ENCODE measurements at places on chromosomes 6 and 20.

- DNase-seq: no peak
These were observed 161.4 kb downstream of the TBXT start for GRCh38 chr6:166005944-166006899.

GRCh38 chr6:33857932-33858475, 54.2 kb upstream of the MLN start:
- no peak for DNase-seq

DNA sequence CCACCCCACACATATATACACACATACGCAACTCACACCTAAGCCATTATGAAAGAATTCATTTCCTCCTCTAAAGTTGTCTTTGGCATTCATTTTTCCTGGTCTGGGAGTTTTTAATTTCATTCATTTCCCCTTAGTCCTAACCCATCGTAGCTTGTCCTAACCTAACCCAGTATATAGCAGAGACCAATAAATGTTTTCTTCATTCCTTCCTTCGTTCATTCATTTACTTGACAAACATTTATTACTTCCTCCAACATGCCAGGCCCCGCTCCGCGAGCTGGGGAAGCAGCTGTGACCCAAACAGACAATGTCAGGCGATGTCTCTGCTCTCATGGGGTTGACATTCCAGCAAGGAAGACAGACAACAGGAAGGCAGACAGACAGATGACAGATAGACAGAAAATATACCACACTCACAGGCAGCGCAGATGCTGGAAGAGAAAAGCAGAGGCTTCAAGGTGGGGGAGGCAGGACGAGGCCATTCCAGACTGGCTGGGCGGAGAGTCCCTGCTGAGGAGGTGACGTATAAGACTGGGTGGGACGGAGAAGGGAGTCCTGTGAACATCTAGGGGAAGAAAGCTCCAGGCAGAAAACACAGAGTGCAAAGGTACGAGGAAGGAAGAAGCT, 33.7 kb upstream of the SIRPA start:
- DNase-seq: no peak

DNA sequence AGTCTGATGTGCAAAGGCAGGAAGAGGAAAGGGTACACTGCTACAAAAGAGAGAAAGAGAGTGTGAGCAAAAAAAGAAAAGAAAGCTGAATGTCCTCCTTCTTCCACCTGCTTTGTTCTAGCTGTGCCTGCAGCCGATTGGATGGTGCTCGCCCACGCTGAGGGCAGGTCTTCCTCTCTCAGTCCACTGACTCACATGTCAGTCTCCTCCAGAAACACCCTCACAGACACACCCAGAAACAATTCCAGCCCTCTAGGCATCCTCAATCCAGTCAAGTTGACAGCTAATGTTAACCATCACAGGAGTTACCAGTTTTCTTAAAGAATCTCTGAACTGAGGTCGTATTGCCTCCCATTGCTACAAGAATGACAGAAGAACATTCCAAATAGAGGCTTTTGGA, 411.9 kb upstream of the SASH1 start:
- no peak for DNase-seq

DNA sequence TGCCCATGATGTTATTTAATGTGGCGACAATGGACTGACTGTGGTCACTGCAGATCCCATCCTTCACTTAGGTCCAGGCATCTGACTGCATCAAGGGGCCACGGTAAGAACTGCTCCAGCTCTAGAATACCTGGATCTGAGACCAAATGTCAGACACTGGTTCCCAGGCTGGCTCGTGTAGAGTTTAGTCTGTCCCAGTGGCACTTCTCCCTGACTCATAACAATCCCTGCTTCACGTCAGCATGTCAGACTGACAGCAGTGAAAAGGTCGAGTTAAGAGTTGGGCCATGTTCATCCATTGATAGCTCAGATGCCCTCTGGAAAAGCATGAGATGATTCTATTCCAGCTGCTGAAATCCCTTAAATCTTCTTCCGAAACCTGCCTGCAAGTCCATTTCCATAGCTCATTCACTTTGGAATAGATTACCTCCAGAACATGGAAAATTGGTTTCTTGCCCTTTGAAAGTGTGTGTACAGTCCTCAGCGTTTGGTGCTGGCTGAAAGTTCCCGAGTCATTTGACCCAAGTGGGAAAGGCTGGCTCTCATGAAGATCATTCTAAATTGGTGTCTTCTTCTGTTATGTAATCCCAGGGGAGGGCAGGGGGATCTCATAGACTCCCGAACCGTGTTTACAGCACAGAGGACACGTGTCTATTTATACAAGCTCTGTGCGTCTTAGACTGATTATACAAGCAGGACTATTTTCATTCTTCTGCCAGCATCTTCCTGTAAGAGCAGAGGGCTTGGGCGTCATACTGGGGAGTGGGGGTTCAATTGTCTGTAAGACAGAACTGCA, 160.8 kb downstream of the ZDHHC14 start:
- DNase-seq: no peak

- no peak for DNase-seq
These were observed 295.9 kb upstream of the FERMT1 start for GRCh38 chr20:6418732-6419131.

DNA sequence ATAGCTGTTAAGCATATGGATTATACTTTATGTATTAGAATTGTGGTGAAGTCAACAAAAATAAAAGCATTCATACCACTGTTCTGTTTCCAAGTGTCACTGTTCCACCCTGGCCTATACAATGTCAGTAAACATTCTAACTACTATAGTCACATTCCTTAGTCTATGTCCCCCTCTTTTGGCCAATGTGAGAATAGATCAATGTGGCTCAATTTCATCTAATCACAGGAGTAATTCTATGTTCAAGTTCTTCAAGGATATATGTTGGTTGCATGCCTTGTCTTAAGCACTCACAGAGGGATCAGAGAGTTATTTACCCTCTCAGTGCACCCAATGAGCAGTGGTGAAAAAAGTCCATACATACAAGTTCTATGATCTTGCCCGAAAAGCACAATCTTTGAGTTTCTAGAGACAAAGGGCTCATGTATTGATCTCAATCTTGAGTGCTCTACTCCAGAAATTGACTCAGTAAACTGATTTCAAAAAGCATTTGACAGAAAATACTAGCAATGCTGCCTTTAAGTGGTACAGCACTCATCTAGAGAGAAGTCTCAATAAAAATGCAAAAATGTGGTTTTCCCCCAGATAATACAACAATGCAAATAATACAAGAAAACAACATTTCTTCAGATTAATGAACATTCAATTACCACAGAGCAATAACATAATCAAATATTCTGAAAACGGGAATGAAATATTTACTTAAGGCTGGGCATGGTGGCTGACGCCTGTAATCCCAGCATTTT, 16.5 kb downstream of the SMLR1 start:
- no peak for DNase-seq

GRCh38 chr6:79231666-79232065, 2.8 kb downstream of the HMGN3 start:
- DNase-seq: no peak

DNA sequence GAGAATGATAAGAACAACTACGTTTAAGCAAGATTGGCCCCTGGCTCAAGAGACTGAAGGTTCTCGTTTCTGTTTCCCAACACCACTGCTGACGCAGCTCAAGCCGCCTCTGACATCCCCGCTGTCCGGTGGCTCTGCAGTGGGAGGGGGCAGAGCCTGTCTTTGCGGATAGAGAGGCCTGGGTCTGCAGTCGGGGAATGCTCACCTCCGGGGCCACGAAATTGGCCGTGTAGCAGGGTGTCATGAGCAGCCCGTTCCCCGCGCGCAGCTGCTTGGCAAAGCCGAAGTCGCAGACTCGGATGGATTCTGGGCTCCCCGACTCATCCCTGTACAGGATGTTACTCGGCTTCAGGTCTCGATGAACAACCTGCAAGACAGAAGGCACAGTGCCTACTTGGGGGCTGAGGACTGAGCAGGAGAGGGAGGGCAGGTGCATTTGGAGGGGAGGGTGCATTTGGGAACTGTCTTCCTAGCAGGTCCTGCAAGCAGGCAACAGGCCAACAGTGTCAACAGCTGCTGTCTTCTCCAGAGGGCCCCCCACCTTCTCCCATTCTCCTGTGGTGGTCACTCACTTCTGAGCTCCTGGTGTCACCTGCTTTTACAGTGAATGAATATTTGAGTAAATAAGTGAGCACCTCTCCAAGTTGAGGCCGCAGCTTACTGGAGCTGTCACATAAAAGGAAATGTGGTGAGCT, 40.5 kb upstream of the MPC1 start:
- no peak for DNase-seq

DNA sequence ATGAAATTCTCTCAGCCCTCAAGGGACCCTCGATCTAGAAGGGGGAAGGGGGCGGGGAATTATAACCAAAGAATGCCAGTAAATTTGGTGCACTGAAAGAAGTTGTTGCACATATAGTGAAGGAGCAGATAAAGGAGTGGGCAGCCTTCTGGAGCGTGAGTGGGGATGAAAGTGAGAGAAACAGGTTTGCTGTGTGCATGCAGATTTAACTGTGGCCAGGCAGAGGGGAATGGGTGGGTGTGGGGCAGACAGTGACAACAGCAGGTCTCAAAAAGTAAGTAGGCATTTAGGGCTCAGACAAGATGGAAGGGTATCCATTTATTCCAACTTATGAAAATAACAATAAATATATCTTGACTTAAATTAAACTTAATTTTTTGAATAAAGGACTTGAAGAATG, 149.1 kb downstream of the KCNQ5 start:
- no peak for DNase-seq

DNA sequence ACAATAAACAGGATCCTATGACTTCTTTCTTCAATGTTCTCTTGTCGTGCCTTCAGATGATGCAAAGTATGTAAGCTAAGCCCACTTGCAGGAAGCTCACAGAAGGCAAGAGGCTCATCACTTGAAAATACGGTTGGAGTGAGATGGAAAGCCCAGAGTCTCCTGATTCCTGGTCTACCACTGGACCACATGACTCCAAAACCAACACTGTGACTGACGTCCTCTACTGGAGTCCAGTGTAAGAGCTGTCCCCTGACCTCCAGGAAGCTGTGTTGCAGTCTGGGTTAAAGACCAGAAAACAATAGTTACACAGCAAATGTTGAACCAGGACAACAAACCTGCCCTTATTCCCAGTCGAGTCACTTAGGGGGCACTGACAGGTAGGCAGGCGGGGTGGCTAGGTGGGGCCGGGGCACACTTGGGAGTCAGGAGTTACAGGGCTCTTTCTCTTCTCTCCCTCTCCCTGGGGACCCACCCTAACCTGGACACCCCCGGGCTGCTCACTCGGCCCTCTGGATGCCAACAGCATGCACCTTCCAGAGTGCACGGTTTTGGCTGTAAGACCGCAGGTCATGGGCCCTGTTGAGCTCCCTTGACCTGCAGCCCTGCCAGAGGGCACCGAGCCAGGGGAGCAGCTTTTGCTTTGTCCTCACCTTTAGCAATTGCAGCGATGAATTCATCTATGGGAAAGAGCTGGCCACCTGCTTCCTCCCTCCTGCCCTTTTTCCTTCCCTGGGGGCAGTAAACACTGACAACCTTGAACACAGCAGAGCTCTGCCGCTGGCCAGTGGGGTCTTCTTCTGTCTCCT, 7.4 kb downstream of the PCK1 start:
- DNase-seq: no peak

- DNase-seq: no peak
These were observed 43.5 kb upstream of the NFATC2 start for GRCh38 chr20:51586005-51586440.

- no peak for DNase-seq
These were observed 16.9 kb downstream of the KIF16B start for GRCh38 chr20:16556301-16556700.

DNA sequence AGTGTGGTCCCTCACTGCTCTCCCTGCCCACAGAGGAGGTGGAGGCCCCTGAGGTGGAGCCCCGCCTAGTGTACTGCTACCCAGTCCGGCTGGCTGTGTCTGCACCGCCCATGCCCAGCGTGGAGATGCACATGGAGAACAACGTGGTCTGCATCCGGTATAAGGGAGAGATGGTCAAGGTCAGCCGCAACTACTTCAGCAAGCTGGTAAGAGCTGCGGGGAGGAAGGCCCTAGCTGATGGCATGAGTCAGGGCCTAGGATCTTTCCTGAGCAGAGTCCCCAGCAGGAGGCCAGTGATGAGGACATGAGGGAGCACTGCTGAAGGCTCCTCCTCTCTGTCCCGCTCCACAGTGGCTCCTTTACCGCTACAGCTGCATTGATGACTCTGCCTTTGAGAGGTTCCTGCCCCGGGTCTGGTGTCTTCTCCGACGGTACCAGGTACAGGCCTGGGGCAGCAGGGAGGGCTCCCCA, 11.2 kb downstream of the PCIF1 start:
- DNase-seq: no peak
